ENCODE measurements at places on chromosomes 1 and 21.
A peak's percentile ranks its signal among the peaks of the same experiment; 100 is the strongest.

GRCh38 chr1:217078078-217078690 is 355.0 kb upstream of the ESRRG start:
- no peak for DNase-seq

DNA sequence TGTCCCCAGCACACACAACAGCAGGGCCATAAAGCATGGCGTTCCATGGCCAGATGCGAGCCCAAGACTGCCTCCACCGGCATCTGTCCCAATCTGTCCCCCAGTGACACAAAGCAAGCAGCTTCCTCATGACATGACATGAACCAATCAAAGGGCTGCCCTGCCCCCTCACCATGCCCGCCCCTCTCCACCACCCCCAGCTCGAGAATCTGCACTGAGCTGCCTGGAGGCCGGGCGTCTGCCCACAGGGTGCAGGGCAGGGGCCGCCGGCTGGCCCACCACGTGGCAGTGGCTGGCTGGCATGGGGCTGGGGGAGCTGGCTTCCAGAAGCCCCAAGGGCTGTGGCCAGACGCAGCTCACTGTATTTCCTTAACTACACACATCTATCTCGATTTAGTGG is 27.8 kb downstream of the WNT9A start:
- no peak for DNase-seq

DNA sequence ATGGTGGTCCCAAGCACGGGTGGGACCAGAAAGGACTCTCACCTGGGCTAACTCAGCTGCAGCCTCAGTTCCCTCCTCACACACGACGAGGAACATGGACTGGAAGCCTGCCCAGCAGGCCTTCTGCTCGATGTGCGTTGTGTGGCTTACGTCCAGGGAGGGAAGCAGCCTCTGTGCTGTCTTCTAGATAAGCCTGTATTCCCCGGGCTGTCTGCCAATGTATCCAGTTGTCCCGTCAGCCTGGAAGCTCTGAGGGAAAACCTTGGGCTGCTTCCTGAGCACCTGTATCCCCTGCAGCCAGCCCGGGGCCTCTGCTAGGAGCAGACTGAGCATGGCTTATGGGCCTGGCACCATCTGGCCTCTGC is 10.5 kb downstream of the PCSK9 start:
- no peak for DNase-seq

DNA sequence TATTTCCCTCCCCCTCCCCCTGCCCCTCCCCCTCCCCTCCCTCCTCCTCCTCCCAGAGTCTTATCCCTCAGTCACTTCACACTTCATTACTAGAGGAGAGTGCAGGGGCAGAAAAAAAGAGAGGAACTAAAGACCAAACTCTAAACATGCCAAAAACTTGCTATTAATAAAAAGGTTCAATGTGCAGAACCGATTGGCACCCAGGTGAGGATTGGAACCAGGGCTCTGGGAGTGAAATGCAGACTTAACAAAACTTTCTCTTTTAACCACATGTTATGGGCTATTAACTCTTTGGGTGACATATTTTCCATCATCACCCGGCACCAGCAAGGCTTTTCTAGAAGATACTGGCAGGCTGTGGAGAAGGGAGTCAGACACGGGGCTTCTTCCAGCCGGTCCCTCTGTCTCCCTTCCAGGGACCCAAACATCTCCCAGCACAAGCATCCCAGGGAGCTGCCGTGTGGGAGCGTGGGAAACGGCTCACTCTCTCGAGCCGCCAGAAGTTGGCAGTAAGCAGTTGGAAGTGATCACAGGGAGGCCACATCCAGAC is 13.6 kb downstream of the NID1 start:
- no peak for DNase-seq

DNA sequence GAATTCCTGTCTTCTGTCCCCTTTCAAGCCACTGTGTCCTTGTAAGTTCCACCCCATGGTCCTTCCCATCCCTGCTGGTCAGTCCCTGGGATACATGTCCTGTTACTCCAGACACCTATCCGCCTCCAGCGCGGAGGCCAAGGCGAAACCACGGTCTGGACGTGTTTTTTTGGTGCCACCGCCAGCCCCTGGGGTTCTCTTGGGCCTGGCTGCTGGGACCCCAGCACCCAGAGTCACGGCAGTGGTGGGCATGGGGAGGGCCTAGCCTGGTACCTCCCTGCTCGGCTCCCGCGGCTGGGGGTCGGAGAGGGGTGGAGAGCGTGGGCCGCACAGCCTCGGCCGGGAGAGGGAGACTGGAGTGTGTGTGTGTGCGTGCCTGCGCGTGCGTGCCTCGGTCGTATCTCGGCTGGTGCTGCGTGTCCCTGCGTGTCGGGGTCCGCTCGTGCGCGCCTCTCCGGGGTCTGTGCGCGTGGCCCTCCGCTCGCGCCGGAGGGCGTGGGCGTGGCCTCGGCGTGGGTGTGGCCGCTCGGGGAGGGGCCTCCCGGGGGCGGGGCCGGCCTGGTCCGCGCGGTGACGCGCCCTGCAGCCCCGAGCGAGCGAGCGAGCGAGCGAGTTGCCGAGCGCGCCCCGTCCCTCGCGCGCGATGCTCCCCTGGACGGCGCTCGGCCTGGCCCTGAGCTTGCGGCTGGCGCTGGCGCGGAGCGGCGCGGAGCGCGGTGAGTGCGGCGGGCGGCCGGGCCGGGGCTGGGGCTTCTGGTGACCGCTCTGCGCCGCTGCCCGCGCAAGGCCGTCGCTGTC is at the start of gene VWA1:
VWA1 (plus strand) TSS at position 585 of the 798 bp plus-strand sequence; CDS start at position 644, 59 bp downstream.
- DNase-seq, result peak; percentile 41

- no peak for DNase-seq
These were observed 328.7 kb downstream of the SIPA1L2 start for GRCh38 chr1:232301246-232301645.

GRCh38 chr1:45895406-45895805 is 92.0 kb downstream of the MAST2 start:
- DNase-seq, result no peak

- DNase-seq, result no peak
These were observed 255.5 kb upstream of the SGIP1 start for GRCh38 chr1:66278260-66279021.

- DNase-seq, result no peak
These were observed 72.3 kb downstream of the EVA1C start for GRCh38 chr21:32484706-32485380.
